ENCODE measurements at places on chromosomes 7 and 10.

DNA sequence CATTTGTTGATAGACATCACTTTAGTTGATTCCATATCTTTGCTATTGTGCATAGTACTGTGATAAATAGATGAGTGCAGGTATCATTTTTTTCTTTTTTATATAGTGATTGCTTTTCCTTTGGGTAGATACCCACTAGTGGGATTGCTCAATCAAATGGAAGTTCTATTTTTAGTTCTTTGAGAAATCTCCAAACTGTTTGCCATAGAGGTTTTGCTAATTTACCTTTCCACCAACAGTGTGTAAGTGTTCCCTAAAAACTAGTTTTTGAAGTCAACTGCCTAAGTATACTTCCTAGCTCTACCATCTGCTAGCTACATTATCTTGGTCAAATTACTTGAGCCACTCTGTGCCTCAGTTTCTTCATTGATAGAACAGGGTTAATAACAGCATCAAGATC is 31.5 kb upstream of the RSBN1L start:
- no peak for DNase-seq

DNA sequence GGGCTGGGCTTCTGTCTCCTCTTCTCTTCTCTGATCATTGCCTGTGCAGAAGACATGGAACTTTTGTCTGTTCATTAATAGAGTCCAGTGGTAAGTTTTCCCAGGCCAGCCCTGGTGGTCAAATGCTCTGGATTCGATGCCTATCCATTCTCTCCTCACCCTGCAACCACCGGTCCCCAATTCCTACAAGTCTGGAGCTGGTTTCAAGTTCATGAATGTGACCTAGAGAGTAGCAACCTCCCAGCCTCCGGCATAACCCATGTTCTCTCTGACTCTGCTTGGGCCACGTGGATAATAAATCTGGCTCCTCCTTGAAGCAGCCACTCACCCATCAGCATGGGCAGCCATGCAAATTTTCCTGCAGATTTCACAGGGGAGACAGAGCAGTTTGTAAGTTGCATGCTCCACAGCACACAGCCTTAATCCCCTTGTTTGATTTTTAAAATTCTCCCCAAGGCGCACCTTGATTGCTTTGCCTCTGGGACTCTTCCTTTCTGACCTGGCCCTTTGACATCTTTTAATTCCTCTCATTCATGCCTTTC is 37.3 kb upstream of the PDZD8 start:
- no peak for DNase-seq

DNA sequence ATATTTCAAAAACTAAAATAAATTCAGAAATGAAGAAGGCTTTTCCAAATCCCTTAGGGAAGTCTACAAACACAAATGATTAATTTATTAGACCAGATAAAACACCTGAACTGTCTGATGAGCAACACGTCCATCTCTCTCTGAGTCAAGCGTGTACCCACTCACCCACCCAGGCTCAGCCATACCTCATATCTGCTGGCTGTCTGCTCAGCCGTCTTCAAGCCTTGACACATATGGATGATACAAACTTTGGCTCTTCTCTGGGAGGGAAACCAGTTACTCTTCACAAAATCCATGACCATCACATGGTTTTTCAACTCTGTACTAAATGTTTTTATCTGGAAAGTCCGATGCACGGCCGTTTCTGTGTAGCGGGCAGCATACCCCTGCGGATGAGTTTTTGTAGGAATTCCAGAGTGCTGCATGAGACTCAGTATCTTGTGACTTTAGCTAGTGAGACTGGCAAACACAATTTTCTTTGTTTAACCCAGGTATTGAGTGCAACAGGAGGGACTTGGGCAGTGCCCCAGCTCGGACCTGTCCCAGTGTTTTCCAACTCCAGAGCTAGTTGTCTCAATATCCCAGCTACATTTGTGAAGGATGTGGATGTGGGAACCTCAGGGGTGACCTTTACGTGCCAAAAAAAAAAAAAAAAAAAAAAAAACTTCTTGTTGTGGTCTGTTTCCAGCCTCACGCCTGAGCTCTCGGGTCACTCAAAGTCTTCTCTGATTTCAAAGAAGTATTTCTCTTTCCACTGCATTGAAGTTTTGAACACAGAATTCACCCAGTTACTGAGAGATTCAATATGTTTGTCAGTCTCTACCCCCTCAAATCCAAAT is at the start of gene C10orf90:
C10orf90 (minus strand) TSS at position 638 of the 839 bp plus-strand sequence; CDS start at position 425, 213 bp downstream.
- DNase-seq = no peak

GRCh38 chr7:84536271-84536870 is 341.8 kb upstream of the SEMA3A start:
- DNase-seq = no peak

GRCh38 chr10:30041196-30042105 is 17.9 kb downstream of the JCAD start:
- DNase-seq = no peak

GRCh38 chr7:142745091-142745635 is 4.1 kb upstream of the PRSS1 start:
- DNase-seq = peak; percentile 76

DNA sequence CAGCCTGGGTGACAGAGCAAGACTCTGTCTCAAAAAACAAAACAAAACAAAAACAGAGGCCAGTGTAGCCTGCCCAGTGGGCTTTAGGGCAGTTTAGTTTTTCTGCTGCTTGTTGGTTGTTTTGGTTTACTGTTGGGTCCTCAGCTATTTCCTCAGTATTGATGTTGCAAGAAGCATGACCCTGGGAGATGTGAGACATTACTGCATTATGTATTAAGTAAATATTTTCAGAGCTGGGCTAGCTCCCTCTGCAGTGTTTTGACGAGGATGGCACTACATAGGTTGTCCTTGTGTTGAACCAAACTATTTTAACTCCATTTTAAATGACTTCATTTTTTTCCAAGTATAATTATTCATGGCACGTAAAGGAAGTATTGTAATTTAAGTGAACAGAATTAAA is 4.8 kb downstream of the AKAP9 start:
- no peak for DNase-seq

GRCh38 chr10:28631896-28632583 is 45.3 kb upstream of the BAMBI start:
- DNase-seq = peak; percentile 75

DNA sequence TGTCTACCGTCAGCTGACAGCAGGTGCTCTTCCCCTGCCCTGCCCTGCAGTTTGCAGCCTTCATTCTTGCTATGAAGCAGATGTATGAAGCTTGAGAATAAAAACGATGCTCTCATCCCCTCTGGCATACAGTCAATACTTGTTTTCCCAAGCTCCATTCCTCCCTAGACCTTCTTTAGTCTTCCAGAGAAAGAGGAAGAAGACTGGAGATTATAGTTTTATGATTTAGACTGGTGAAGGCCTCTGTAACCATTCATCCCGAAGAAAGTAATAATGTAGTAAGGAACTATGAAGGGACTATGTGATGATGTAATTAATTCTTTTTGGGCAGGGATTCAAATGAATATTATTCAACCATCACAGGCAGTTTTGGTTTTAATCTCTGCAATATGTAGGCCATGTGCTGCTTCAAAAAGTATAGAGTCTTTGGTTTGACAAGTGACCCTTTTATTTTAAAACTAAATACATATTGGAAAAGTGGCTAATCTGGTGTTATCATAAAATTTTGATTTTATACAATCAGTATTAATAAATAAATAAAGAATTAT is 242.4 kb upstream of the KIAA1217 start:
- no peak for DNase-seq

DNA sequence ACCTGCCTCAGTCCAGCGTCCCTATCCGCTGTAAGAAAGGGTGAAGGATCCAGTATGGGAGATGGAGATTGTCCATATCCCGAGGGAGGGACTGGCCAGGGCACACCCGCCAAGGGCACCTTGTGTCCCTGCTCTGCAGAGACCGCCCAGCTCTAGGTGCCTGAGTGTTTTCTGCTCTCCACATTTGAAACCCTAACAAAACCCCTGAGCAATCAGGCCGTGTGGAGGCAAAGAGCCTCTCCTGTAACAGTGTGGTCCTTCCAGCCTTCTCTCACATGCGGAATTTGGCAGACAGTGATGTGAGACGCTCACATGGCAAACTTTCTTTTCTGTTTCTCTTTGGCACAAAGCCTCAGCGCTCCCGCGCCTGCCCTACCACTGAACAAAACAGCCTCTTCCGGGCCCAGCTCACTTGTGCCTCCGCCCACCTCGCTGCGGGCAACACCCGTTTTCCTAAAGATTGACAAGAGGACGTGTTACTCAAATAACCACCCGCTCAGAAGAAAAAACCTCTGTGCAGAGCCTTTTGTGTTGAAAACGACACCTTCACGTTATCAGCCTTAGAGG is 514.8 kb downstream of the DNAJB6 start:
- peak; percentile 83 for DNase-seq

DNA sequence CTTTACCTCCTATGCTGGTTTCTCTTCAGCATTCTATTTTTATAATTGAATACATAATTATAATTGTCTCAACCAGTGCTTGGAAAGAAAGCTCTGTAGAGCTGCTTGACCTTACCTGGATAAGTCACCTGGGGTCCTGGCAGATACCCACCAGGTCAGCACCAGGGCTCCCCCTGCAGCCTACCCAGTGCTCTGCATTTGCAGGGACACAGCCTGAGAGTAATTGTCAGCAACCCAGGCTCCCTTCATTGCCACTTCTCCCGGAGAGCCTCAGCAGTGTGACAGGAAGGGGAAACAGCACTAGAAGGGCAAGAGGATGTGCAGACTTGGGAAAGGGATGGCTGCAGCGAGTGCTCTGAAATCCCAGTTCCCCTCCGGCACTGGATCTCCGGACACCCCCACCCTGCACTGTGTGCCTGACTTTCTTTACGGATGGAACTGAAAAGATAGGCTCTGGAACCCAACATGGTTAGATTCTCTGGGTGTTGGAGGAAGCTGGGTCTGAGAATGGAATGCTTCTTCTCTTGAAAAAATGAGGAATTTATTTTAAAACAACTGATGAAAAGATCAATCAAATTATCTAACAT is 11.4 kb upstream of the PAX4 start:
- peak; percentile 29 for DNase-seq

- no peak for DNase-seq
Measured at GRCh38 chr7:155210356-155210755, 87.3 kb upstream of the INSIG1 start.

Data from Daoy (cell line).